Left lung (tissue), 14 donors: ENCODE measurements at places on chromosomes 2 and 18. TPM values are rescaled to one million over a fixed set of nuclear protein-coding genes. Genes with fewer than 3 reads are reported as not detected.

GRCh38 chr2:133589456-133589855 lies 21.2 kb upstream of the NCKAP5 start:
- no peak for DNase-seq

- no peak for DNase-seq
These were observed 28.4 kb upstream of the LONRF2 start for GRCh38 chr2:100350661-100351185.

DNA sequence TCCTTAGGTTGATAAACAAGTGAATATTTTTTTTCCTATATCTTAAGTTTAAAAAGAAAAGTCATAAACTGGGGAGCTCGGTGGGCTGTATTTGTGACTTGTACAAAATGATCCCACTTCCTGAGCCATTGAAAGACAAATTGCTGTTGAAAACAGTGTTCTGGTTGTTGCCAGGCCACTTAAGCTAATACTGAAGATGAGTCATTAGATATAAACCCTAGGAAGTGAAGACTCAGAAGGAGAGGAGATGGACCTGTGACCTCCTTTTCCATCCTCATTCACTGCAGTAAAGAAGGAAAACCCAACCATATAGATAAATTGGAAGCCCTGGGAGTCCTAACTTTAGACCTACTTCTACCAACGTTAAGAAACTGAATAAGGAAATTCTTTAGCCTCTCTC lies 46.2 kb upstream of the SERPINE2 start:
- no peak for DNase-seq

GRCh38 chr2:6234702-6235101 lies 542.5 kb downstream of the SOX11 start:
- no peak for DNase-seq

DNA sequence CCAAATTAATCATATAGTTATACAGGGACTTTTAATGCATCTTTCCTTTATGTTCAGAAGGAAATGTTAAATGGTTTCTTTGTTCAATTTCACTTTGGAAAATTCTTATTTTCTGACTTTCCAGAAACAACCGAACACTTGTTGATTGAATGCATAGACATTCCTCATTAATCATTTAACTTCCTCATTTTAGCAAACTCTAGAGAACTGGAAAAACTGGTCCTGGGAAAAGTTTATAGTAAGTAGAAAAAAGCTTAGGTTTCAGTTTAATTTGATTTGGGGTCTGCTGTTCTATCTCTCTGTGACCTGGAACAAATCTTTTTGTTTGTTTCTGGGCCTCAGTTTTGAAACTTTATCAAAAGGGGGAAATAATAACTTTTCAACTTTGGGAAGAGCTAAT lies 320.4 kb downstream of the CMPK2 start:
- DNase-seq, result peak; percentile 58

- no peak for DNase-seq
These were observed 13.6 kb downstream of the TMEM185B start for GRCh38 chr2:120209427-120210269.

DNA sequence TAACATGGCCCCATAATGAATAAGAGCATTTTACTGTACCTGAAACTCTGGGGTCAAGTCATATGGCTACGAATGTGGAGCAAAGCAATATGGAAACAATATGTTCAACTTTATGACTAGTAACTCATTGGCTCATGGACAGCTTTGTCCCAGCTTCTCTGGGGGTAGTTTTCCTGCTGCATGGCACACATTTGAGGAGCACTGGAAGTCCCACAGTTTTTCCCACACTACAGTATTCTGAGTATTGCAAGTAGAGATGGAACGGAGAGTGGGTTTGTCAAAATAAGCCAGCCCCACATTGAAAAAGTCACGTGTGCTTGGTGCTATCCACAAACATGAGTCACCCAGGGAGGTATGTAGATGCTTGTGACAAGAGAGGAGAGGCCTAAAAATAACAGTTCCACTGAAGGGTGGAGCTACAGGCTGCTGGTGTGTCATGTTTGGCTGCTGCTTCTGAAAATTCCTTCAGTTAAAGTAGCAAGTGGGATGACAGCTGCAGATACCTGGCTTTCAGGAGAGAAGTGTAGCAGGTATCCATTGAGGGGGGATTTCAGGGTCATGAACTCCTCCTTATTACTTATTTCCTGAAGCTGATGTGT lies 48.2 kb upstream of the CTAGE1 start:
- DNase-seq, result peak; percentile 43

DNA sequence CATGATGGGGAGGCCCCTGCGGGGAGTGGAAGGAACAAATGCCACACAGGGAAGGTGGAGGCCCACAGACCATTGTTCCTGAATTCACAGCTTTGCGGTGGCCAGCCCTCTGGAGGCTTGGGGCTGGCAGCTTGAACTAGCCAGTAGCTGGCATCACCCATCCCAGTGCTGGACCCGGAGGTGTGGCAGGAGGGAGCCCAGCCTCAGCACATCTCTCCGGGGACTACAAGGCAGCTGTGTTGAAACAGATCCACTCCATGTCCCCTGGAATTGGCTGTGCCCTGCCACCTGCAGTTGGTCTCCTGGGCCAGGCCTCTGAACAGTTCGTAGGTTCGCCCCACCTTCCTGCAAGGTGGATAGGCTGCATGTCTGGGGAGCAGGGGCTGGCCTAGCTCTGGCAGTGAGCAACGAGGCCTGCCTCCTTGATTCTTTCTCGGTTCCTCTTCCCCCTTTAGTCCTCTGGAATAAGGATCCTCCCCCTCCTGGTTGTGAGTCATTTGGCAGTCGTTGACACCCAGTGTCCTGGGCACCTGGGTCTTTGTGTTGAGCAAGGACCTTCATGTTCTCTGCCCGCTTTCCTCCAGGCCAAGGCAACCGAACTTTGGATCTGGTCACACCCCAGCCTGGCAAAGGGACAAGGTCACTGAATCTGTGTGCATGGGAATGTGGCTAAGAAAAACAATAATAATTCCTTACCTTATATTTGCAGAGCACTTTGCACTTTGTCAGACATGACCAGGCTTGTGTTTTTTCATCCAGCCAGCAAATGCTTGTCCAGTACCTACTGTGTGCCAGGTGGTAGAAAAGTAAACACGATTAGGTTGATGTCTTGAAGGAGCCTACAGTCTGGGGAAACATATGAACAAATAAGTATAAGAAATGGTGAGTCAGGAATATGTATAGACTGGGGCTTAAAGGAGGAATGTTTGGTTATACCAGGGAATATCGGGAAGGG lies 55.0 kb upstream of the MCFD2 start:
- DNase-seq, result peak; percentile 74

DNA sequence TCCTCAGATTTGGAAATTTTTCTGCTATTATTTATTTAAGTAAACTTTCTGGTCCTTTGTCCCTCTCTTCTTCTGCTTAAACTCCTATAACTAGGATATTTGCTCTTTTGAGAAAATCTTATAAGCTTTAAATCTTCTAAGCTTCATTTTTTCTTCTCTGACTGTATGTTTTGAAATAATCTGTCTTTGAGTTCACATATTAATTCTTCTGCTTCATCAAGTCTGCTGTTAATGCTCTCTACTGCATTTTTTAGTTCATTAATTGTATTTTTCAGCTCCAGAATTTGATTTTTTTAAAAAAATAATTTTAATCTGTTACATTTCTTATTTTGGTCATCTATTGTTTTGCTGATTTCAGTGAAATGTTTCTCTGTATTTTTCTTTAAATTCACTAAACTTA lies 28.9 kb downstream of the ICA1L start:
- no peak for DNase-seq

DNA sequence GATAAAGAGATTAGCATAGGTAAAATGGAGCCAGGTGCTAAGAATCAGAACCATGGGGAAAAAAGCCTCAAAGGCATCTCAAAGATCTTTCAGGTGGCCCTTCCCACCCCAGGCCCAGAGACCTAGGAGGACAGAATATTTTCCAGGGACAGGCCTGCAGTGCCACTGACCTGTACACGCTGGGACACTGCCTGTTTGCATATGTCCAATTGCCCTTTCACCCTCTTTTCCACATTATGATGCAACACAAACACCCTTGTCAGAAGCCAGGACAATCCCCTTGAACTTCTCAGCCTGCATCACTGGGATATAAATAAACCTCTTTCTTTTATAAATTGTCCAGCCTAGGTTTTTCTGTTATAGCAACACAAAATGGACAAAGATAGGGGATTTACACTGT lies 419.1 kb downstream of the TRIB2 start:
- no peak for DNase-seq

- no peak for DNase-seq
These were observed 2089.7 kb upstream of the CELF4 start for GRCh38 chr18:39655341-39655740.

DNA sequence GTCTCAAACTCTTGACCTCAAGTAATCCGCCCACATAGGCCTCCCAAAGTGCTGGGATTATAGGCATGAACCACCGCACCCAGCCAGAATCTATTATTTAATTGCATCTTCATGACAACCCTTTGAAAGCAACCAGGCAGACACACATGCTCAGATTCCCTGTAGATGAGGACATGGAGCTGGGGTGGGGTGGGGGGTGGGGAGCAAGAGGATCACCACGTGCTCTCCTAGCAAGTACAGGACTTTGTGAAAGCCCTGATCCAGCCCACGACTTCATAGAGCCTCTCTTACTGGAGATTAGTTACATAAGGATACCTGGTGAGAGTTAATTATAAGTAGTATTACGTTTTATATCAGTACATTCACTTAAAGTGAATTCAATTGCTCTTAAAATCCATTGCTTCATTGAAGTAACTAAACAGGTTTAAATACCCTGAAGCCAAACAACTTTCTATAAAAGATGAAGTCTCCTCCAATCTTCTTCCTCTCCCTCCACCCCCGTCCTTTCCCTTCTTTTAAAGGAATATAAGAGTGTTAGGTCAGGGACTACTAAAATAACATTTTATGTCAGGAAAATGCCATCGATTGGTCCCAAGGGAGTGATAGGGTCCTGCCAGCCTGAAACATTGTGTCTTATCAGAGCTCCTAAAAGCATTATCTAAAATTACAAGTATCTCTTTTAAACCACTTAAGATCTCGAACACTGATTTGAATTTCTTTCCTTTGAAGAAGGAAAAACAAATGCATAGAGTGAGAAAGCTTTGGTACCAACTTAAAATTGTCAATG lies 123.9 kb downstream of the EPHA4 start:
- no peak for DNase-seq

DNA sequence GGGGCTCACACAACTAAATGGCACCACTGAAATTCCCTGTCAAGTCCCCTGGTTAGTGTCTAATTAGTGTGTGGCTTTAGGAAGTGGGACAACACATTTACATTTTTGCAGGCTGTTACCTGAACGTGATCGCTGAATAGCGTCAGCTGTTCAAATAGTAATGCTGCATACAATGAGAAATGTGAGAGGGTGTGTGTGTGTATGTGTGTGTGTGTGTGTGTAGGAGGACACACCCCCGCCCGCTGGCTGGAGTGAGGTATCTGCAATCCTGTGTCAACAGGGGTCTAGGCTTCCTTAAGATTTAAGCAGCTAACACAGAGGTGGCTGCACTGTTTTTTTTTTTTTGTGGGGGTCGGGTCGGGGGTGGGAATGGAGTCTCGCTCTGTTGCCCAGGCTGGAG lies 4.8 kb upstream of the LYPD6B start:
- DNase-seq, result no peak

- no peak for DNase-seq
These were observed 947 bp downstream of the ITSN2 start for GRCh38 chr2:24359129-24360049.

DNA sequence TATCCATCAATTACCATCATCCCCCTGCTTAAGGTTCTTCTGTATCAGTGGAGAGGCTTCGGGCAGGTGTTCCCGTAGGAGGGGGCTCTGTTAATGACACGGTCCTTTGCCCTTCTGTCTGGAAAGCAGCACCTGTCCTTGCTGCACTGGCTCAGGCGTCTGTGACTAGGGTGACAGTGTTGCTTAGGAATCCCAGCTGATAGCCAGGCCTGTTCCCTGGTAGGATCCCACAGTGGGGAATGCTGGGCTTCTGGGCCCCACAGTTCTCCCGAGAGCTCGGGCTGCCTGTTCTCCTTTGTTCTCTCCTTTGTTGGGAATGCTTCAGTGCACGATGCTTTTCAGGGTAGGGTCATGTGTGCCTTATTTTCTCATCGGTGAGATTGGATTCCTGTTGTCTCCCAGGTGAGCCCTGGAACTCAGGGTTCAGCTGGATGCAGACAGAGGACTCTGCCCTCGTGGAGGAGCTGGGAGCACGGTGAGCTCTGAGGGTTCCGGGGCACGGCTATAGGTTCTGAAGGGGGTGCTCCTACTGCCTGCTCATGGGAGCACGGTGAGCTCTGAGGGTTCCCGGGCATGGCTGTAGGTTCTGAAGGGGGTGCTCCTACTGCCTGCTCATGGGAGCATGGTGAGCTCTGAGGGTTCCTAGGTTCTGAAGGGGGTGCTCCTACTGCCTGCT lies 9.6 kb downstream of the SNTG2 start:
- no peak for DNase-seq

DNA sequence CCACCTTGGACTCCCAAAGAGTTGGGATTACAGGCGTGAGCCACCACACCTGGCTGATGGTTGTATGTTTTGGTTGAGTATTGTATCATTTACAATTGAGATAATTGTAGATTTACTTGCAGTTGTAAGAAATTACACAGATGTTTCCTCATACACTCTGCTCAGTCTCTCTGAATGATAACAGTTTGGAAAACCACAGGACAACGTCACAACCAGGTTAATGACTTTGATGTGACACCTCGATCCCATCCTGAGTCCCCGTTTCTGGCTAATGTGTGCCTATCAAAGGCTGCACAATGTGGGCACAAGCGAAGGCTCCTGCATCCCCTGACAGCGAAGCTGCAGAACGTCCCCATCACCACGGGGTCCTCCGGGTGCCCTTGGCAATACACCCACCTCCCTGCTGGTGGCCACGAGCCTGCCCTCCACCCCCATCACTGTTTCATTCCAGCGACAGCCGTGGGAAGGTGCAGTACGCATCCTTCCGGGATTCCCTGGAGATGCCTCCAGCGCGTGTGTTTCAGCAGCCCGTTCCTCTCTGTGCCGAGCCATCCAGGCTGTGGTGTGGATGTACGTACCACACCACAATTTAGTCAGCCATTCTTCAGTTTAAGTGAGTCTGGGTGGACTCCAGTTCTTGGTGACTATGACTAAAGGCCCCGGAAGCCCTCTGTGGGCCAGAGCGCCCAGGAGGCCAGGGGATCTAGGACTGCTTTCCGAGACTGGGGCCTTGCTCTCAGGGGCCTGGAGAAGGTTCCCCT lies 4.3 kb upstream of the PDCD1 start:
- no peak for DNase-seq

GRCh38 chr2:68428746-68429145 lies 38.3 kb downstream of the FBXO48 start:
- DNase-seq, result no peak

- no peak for DNase-seq
These were observed 137.9 kb upstream of the VRK2 start for GRCh38 chr2:57908736-57909161.

DNA sequence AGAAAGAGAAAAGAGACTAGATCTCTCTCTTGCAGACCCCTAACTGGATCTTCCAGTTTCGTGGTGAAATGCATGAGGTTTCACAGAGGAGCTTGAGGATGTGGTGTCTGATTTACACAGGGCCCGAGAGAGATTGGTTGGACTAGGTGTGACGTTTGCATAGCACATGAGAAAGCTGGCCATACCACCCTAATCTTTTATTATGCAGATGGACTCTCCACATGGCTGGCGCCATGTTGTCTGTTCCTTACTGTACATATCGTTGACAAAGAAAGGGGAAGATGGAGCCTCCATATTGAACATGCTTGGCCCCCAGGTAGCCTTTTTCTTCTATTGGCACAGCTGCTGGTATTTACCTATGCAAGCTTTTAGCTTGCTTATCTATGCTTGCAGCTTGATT lies 27.5 kb upstream of the PGAP1 start:
- no peak for DNase-seq

The C2orf15 gene
- 7.1 TPM for polyA plus RNA-seq

The TCF23 gene
- 0.08 TPM for polyA plus RNA-seq

The MYO1B gene
- 229 TPM for polyA plus RNA-seq

The CCL20 gene
- 0.61 TPM for polyA plus RNA-seq

The IL1RN gene
- polyA plus RNA-seq, result 2.1 TPM

The CAPG gene
- polyA plus RNA-seq, result 56.4 TPM

The G6PC2 gene
- not detected for polyA plus RNA-seq

The CD8B2 gene
- polyA plus RNA-seq, result 0.28 TPM

The TTC32 gene
- 27.4 TPM for polyA plus RNA-seq
